ENCODE measurements at places on chromosomes 3 and 15.

DNA sequence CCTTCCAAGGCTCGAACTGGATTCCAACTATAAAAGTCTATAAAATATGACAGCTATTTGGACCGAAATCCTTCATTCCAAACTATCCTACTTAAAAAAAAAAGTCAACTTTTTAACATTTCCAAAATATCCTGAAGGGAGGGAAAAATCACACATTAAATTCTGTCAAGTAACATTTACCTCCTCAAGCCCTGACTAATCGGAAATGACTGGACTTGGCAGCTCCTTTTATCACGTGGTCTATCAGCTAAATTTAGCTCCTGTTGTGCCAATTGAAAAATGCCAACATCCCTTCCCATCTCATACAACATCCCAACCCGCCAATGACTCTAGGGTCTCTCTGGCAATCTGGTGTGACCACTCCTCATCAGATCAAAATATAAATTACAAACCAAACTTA, 297.9 kb downstream of the FHIT start:
- DNase-seq: no peak

GRCh38 chr3:23202203-23202920, 765 bp upstream of the UBE2E2 start:
- DNase-seq: no peak

GRCh38 chr15:98286831-98287230, 326.3 kb downstream of the ARRDC4 start:
- no peak for DNase-seq

GRCh38 chr3:72250725-72251124, 465.8 kb upstream of the PROK2 start:
- DNase-seq: no peak

- DNase-seq: no peak
Measured at GRCh38 chr3:40718209-40718608, 193.4 kb downstream of the ZNF621 start.

GRCh38 chr3:58683001-58683458, 16.5 kb upstream of the FAM3D start:
- no peak for DNase-seq

GRCh38 chr3:197583371-197583770, 27.6 kb upstream of the BDH1 start:
- DNase-seq: no peak

DNA sequence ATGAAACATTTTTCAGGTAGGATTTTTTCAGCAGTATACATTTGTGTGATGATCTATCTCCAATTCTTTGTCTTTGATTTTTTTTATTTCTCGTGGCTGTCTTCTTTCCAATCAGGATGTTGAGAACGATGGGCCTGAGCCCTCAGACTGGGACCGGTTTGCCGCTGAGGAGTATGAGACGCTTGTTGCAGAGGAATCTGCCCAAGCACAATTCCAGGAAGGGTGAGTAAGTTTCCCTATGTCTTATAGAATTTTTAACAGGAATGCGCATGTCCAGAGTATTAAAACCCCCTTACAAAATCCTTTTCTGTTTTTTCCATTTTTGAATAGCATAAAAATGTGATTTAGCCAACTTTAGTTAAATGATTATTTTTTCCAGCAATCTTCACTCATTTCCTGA, 90.0 kb downstream of the MSL2 start:
- DNase-seq: peak; percentile 82

DNA sequence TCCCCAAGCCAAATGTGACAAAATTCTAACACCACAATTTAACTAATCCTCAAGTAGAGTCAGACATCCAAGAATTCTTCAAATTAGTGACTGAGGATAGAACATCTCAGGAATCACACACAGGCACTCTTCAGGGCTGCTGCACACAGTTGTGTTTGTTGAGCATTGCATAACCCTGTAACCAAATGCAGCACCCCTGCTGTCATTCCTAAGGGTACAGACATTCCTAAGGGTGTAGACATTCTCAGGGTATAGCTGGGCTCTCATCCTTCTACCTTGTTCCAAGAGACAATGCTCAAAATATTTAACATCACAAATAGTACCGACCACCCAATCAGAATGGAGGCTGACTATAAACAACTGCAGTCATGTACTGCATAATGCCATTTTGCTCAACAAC, 107.1 kb upstream of the UBE2E2 start:
- no peak for DNase-seq

GRCh38 chr3:122929188-122930062, 98.1 kb downstream of the SEMA5B start:
- DNase-seq: no peak

DNA sequence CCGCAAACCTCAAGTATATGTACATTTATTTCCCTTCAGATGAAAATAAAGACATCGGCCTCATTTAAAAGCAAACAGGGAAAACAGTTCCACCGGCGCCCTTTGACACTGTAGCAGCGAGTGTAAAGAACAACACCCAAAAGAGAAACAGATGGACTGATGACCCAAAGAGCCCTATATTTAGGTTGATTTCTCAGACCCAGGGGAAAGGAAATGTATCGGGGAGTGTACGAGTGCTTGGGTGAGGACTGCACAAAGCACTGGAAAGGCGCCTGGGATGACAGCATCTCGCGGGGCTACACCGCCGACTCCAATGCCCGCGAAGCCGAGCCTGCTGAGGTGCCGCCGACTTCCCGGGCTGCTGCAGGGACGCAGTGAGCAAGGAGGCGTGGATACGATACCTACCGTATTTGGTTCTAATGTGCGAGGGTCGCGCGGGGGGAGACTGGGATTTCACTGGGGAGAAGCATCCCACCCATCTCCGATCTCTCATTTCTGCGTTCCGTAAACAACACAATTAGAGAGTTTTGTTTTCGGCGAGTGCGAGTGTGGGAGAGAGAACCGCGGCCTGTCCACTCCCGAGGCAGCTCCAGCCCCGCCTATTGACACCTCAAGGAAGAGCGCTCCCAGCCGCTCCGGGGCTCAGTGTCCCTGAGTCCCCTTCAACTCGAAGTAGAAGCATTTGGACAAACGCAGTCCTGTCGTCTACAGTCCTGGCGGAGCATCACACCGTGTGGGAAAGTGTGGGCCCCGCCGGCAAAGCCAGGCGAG, 2.0 kb downstream of the MECOM start:
- peak; percentile 53 for DNase-seq

- DNase-seq: no peak
Measured at GRCh38 chr15:66494262-66494661, 3.3 kb downstream of the SNAPC5 start.

GRCh38 chr3:63993653-63994079, 29.6 kb downstream of the PSMD6 start:
- DNase-seq: no peak

DNA sequence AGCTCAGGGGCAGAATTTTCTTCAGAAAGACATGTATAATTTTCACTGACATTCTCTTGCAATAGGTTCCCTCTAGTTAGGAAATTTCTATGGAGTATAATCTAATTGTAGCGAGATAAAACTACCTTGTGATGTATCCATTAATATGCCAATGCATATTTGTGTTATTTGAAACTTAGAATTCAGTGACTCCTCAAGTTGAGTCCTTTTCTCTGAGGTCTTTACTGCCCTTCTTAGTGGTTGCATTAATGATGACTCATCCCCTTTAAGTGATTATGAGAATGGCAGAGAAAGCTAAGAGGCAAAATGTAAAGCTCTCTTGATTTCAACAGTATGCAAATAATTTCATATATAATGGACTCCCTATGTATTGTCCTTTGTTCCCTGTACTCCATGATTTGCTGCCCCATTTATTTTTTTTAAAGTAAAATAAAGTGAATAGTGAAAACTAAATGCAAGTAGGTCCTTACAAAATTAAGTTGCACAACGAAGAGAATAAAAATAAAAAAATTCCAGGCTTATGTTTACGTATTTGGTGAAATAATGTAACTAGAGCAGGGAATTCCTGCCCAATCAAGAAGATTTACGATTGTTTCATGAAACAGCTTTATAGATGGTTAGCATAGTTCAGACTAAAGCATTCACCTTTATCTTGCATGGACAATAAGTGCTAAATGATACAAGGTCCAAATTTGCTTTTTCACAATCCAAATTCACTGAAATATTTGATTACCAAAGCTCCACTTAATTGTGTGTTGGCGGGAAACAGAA, 78.1 kb downstream of the ZPLD1 start:
- DNase-seq: no peak

GRCh38 chr3:184386047-184386806, 6.4 kb downstream of the CHRD start:
- no peak for DNase-seq

GRCh38 chr3:81952141-81952540, 190.7 kb upstream of the GBE1 start:
- DNase-seq: no peak

Data from dermis microvascular lymphatic vessel endothelial cell (primary cell).